ENCODE measurements at places on chromosomes 2 and 18.

DNA sequence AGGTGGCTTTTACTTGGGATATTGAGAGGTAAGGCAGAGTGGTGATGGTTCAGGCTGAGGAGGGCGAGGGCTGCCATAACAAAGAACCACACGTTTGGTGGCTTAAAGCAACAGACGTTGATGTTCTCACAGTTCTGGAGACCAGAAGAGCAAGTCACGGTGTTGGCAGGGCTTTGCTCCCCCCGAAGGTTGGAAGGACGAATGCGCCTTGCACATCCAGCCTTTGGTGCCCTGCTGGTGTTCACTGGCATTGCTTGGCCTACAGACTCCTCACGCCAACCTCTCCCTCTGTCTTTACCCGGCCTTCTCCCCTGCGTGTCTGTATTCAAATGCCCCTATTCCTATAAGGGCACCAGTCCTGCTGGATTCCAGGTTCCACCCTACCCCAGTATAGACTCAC is 125.4 kb downstream of the TPO start:
- no peak for DNase-seq

- DNase-seq: no peak
Measured at GRCh38 chr18:48133671-48134251, 203.3 kb upstream of the SMAD2 start.

DNA sequence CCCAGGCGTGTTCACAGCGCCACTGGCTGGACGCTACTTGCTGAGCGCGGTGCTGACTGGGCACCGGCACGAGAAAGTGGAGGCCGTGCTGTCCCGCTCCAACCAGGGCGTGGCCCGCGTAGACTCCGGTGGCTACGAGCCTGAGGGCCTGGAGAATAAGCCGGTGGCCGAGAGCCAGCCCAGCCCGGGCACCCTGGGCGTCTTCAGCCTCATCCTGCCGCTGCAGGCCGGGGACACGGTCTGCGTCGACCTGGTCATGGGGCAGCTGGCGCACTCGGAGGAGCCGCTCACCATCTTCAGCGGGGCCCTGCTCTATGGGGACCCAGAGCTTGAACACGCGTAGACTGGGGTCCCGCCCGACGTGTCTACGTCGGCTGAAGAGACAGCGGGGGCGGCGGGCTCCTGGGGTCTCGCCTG is 891 bp upstream of the KHK start:
- no peak for DNase-seq

GRCh38 chr2:15889442-15890123 is 50.8 kb upstream of the MYCN start:
- no peak for DNase-seq

GRCh38 chr2:11830708-11831301 is 84.4 kb downstream of the LPIN1 start:
- DNase-seq: no peak

DNA sequence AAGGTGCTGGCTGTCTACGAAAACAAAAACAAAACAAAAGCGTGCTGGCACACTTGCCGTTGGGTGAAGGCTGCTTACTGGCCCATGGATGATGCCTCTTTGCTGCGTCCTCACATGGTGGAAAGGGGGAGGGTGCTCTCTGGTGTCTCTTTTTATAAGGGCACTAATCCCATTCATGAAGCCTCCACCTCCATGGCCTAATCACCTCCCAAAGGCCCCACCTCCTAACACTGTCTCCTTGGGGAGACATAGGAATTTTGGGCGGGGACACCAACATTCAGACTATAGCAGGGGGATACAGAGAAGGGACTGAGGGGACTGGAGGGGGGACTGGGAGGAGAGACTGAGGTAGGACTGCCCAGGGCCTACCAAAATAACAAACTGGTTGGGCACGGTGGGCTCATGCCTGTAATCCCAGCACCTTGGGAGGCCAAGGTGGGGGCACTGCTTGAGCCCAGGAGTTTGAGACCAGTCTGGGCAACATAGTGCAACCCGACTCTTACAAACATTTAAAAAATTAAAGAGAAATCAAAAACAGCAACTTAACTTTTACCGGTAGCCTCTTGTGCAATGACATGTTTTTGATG is 14.5 kb downstream of the PTMA start:
- no peak for DNase-seq

DNA sequence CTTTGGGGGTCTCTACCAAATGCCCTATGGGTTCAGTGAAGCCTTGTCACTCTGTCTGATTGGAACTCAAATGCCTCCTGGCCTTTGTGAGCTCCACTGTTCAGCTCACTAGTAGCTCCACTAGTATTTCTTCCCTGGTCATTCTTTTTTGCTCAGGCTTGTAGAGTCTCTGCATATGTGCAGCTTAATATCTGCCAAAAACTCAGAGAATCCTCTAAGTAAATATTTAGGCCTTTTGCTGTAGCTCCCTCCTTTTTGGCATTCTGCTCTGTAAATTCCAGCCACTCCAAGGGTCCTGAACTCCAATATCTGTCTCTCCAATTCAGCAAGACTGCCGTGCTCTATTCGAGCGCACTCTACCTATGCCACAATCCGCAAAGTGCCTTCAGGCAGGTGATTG is 146.5 kb downstream of the MAIP1 start:
- DNase-seq: no peak

GRCh38 chr2:142997231-142997630 is 119.8 kb downstream of the KYNU start:
- DNase-seq: no peak

DNA sequence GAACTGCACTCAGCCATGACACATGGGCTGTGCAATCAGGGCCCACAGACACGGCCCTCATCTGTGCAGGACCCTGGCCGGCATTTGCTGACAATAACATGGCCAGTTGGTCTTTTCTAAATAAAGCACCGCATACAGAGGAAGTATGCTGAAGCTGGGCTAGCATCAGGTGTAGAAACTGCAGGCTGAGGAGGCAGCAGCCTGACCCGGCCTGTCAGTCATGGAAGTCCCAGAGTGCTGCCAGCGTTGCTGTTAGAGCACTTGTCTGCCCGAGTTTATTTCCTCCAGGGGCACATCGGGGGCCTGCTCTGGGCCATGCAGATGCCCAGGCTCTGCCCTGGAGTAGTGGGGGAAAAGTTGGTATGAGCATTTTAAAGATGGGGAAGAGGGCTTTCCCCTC is 4.1 kb upstream of the PTPN18 start:
- no peak for DNase-seq

DNA sequence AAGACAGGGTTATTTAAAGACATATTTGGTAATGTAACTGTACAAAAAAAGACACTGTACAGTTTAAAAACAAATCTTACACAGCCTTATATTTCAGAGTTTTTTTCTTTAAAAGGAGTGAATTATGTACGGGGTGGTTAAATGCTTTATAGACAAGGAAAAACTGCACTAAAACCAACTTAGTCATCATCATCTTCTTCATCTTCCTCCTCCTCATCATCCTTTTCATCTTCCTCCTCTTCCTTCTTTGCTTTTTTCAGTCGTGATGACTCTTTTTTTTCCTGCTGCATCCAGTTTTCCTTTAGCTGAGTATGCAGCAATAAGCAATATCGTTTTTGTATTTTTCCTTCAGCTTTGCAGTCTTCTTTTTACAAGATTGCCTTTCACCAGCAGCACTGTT is 14.6 kb upstream of the MBOAT2 start:
- no peak for DNase-seq

DNA sequence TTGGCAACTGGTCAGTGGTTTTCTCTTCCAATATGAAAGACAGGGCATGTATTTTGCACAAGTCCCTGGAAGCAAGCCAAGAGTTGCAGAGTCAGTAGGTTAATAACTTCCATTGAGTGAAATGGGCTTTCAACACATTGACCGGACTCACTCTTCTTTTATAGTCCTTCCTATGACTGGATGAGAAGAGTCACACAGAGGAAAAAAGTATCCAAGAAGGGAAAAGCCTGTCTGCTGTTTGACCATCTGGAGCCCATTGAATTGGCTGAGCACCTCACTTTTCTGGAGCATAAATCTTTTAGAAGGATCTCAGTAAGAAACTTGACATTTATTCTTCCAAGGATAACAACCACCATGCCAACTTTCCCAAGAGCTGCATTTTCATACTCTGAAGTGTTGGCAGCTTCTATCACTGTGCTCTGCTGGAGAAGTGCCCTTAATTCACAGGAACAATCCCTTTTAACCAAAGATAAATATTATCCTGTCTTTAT is 45.4 kb downstream of the RASGRP3 start:
- DNase-seq: no peak

DNA sequence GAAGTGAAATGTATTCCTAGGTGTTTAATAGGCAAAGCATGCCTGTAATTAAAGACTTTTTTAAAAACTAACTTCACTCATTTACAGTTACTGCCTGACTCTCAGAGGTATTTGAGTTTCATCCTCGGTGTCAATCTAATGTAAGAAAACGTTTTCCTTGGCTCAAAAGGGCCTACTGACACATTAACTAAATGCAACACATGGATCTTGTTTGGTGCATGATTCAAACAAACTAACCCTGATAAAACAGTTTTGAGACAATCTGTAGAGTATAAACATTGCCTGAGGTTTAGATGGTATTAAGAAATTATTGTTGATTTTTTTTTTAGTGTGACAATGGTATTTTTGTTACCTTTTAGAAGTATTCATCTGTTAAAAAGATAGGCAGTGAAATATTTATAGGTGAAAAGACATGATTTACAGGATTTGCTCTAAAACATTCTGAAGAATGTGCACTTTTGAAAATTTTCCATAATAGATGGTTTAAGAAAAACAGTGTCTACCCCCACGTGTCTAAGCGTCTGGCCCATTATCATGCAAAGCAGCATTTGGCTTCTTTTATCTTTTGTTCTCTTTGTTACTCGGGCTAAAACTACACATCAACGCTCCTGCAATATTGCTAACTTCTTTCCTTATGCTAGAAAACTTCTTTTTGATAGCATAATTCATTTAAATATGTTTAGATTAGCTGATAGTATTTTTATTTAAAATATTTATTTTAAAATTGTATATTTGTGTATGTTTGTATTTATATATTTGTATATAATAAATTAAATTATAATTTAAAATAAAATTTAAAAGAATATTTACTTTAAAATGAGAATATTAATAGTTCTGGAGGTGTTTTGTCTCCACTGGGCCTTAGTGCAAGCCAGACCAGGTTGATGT is 160.2 kb upstream of the NDUFV2 start:
- DNase-seq: no peak

DNA sequence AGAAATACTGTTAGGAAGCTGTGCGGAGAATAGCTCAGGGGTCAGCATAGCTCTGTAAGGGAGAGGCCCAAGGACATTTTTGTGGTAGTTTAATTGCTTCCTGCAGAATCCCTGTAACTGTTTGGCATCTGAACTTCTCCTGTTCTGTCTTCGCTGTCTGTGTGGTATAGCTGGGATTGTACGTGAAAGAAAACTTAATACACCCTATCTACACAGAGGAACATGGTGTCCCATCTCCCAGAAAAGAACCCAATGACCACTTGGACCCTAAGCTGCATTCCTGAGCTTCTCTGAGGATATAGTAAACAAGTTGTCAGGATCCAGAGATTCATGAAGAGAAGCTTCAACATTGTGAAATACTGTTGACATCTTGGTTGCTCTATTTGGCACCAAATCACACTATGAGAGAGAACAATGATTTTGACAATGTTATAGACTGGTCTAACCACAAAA is 81.3 kb downstream of the CDC42EP3 start:
- no peak for DNase-seq

GRCh38 chr2:179853108-179853507 is 8.3 kb downstream of the ZNF385B start:
- no peak for DNase-seq

DNA sequence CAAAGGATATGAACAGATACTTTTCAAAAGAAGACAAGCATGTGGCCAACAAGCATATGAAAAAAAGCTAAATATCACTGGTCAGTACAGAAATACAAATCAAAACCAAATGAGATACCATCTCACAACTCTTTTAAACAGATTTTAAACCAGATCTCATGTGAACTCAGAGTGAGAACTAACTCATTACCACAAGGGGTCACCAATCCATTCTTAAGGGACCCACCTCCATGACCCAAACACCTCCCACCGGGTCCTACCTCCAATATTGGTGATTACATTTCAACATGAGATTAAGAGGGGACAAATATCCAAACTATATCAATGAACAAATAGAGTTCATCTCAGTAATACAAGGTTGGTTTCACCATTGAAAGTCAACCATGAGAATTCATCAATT is 319.8 kb upstream of the GULP1 start:
- DNase-seq: no peak

DNA sequence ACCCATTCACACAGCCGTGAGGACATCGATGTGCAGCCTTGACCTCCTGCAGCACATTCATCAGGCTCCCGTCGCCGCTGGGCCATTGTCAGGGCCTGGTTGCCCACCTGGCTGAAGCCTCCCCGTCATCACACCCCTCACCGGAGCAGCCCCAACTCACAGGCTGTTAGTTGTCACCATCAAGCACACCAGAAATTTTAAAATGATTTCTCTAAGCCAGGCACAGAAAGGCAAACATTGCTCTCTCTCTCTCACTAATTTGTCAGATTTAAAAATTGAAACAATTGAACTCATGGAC is 167.1 kb downstream of the RTP5 start:
- no peak for DNase-seq

DNA sequence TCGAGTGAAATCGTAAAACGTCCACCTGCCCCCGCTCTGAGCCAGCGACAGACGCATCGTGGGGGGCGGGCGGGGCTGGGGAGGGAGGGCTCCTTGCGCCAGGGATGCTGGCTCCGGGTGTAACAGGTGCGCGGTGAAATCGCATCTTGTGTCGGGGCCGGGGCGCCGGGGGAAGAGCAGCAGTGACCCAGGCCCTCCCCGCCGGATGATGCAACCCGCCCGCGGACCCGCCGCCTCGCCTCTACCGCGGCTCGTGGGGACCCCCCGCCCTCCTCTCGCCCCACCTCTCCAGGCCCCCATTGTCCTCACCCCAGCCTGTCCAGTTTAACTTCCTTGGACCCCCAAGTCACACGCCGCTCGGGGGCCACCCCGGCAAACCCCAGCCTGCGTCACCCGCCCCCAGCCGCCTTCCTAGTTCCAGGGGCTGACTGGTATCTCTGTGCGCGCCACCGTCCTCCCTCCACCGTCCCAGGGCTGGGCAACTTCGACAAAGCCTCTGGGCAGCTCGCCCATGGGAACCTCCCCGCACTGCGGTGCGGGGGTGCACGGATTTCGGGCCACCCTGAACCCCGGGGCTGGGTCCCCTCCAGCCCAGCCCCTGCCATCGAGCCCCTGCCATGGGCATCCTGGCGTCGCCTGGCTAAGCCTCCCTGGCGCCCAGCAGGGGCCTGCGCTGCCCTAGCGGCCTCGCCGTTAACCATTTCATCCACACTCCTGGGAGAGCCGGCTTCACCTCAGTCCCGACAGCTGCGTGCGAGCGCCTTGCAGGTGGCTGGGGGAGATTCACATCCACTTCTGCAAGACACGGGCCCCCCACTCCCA is 799 bp upstream of the KIF1A start:
- no peak for DNase-seq

DNA sequence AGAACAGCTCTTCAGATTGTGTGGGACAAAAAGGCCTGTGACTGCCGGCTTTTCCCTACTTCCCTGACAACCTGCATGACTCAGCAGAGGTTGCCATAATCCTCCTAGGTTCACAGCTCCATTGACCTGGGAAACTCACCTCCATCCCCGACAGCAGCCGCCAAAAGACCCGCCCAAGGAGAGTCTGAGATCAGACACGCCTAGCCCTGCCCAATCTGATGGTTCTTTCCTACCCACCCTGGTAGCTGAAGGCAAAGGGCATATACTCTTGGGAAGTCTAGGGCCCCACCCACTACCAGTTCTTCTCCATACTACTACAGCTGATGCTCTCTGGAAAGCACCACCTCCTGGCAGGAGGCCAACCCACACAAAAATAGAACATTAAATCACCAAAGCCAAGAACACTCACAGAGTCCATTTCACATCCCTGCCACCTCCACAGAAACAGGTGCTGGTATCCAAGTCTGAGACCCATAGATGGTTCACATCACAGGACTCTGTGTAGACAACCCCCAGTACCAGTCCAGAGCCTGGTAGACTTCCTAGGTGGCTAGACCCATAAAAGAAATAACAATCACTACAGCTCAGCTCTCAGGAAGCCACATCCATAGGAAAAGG is 140.6 kb downstream of the NETO1 start:
- DNase-seq: no peak

Measured in SIG-M5 (cell line).